ENCODE measurements at places on chromosomes 1 and 21.

GRCh38 chr1:153742411-153743142 lies 14.7 kb downstream of the INTS3 start:
- DNase-seq = no peak

DNA sequence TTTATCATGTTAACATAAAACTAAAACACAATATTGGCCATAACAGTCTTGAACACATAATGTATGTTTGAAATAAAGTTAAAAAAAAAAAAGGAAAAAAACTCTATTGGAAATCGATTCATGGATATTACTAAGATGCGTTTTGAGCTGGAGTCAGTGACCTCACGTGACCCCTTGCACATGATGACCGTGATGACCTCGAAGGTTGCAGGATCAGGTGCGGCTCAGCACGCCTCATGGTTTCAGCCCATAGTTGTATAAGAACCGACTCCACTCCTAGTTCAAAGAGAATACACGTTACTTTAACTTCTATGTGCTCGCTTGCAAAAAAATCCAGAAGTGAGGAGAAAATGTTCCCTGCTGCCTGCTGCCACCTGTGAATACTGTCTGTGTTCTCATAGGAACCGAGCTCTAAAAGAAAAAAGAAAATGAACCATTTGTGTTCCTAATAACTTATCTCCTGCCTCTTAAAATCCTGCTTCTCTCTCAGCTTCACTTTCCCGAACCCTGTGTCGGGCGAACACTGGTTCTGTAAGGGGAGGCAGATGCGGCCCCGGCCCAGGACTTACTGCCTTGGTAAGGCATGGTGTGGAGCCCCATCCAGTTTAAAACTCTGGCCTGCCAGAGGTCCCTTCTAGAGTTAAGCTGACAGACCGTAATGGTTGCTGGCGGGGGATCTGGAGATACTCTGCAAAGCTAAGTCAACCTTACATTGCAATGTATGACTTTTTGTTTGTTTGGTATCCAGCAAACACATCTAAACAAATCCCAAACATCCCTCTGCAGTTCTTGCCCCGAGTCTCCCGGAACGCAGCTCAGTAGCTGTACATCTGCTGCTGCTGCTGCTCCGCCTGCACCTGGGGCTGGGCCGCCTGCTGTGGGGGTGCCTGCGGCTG lies 33.8 kb upstream of the RIPK4 start:
- no peak for DNase-seq

DNA sequence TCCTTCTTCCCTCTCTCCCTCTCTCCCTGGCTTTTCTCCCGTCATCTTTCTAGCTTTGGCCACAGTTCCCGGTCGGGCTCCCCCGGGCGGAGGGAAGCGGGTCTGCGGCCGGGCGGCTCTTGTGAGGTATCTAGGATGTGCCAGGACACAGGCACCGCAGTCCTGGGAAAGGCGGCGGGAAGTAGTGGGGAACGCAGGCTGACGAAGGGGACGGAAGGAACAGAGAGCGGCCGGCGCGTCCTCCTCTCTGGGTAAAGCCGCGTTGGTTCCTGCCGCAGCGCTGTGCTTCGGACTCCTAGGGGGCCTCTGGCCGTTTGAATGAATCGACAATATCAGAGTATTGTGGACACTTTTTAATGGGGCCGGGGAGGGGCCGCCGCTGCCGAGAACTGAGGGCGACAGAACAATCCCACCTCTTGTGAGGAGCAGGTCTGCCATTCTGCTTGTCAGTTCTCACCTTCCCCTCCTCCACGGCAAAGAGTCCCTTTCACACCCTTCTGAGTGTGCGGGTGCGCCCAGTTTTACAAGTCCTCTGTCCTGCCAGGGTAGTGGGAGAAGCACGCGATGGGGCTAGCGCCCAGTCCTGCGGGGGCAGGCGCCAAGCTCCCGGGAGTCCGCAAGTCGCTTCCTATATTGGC lies 1.2 kb upstream of the LHX9 start:
- DNase-seq = peak; percentile 84

GRCh38 chr1:24981631-24982005 lies 51.5 kb upstream of the RUNX3 start:
- no peak for DNase-seq

DNA sequence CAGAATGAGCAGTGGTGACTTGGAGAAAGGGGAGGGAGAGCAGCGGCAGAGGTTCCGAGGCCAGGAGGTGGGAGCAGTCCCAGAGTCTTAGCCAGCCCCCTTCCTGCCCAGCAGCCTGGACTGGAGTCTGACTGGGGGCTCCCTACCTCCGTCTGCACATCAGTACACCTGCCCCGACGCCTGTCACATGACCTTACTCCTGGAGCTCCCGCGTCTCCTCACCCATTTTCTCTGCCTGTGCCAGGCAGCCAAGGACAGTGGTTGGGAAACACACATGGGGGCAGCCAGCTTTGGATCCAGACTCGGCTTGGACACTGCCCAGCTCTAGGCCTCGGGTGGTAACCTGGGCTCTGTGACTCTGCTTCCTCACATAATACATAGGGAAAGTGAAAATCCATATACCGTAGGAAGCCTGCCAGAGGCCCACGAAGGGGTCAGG lies 16.9 kb downstream of the ACTRT2 start:
- no peak for DNase-seq

DNA sequence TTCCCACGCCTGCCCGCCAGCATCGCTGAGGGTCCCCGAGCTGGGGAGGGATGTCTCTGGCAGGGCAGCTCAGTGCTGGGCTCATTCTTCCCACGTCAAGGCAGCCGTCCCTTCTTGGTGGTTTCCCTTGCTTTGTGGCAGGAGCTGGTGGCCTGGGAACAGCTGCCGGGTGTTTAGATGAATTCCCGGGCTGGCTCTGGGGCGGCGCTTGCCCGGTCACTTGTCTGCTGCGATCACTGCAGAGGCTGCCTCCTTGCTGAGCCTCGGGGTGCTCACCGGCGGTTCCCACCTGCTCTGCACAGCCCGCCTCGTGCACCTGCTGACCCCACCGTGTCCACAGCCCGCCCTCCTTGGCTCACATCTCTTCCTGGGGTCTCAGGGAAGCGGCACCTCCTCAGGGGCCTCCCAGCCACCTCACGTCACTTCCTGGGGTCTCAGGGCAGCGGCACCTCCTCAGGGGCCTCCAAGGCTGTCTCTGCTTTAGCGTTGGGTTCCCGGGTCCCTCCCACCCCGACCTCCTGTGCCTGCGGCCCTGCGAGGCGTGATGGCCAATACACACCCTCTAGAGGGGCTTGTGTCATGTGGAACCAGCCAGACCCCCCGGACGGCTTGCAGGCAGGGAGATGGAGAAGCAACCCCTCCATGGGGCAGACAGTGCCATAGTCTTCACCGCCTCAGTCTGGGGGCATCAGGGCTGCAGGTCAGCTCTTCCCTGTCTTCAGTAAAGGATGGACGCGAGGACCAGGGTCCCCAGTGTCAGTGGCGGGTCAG lies 13.5 kb downstream of the COL18A1 start:
- no peak for DNase-seq

DNA sequence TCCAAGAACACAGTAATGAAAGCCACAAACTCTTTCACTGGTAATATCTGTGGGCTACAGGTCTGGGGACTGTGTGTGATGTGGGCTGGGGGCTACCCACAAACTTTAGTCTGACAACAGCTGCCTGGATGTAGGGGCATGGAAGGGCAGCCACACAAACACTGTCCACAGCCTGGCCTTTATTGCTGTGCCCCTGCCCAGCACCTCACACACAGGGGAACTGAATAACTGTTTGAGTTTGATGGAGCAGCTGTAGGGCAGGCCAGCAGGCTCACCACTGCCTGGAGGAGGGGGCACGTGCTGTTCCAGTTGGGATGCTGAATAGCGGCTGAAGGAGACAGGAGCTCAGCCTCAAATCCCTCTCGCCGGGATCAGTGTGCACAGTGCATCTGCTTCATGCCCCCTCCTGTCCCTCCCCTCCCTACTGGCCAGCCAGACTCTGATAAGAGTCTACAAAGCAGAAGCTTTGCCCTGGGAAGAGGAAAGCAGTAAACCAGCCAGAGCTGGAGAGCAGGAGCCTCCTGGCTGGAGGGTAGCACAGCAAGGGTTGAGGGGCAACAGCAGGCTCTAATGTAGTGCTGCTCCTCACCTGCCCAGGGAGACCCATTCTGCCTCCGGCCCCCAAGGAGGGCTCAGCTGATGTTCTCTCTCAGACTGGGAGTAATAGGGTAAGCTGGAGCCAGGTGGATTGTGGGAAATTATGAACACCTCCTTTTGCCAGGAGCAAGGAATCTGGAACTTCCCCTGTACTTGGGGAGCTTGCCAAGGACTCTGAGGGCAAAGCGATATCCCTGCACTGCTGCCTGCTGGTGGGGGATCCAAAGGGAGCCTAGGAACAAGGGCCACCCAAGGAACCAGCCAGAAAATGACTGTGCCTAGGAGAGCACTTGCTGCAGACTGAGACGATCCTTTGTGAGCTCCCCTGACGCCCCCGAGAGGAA lies 70.2 kb upstream of the GOLT1A start:
- DNase-seq = no peak

- no peak for DNase-seq
Observed at GRCh38 chr1:210438928-210439841, 110.5 kb downstream of the HHAT start.

DNA sequence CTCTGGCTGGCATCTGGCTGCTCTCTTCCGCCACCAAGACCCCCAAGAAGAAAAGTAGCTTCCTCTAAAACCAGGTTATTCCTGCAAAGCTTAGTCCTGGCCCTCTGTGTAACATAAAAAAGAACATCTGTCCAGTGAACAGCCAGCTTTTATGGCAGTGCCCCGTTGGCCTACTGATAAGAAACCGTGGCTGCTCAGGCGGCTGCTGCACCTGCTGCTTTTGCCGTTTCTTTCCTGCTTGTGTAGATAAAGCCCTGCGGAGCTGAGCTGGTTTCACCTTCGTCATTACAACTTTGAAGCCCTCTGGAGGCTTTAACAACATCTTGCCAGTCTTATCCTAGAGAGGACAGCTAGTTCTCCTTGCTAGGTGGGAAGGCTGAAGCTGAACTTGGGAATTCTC lies 20.5 kb downstream of the ELAPOR1 start:
- no peak for DNase-seq

GRCh38 chr1:186837806-186838205 lies 9.1 kb downstream of the PLA2G4A start:
- no peak for DNase-seq

DNA sequence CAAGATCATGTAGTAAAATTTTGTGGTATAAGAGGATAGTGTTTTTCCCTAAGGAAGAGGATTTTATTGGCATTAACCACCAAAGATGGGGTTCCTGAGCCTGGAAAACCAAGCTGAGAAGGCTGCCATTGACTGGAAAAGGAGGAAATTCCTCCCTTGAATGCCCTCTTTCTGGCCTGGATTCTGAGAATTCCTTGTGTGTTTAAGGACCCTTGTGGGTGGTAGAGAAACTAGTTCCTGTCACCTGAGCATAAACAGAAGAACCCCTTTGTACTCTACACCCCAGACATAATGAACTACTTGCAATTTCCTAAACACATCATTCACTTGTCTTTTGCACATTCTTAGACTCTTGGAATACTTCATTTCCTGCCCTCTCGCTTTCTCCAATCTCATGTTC lies 33.1 kb upstream of the CEP350 start:
- DNase-seq = no peak

Measured in HEK293T (cell line).